ENCODE measurements at places on chromosomes 5 and 9.

DNA sequence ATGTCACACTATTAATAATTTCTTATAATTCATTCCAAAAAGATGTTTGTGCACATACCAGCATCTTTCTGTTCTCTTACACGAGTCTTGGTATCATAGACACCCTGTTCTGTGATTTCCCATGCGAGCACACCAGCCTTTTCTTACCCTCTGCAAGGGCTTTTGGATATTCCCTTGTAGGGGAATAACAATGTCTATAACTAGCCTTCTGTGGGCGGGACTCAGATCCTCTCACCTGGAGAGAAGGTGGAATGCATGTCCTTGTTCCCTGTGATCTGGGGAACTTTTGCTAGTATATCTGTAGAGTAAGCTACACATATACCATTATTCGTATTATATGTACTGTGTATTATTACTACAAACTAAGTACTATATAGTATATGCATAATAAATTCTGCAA lies 44.8 kb downstream of the EHMT1 start:
- DNase-seq = no peak

DNA sequence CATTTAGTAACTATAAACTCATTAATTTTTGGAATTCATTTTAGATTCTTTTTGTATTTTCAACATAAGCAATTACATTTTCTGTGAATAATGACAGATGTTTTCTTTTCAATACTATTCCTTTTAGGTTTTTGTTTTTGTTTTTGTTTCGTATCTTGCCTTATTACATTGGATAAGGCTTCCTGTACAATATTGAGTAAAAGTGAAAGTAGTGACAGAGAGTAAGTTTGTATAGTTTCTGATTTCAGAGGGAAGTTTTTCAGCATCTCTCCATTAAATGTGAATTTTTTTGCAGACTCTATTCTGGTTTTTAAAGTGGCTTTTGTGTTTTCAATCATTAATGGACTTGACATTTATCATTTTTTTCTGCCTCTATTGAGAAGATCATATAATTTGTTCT lies 12.8 kb upstream of the CAMK4 start:
- no peak for DNase-seq

- no peak for DNase-seq
Observed at GRCh38 chr5:77144837-77145139, 57.7 kb upstream of the ZBED3 start.

DNA sequence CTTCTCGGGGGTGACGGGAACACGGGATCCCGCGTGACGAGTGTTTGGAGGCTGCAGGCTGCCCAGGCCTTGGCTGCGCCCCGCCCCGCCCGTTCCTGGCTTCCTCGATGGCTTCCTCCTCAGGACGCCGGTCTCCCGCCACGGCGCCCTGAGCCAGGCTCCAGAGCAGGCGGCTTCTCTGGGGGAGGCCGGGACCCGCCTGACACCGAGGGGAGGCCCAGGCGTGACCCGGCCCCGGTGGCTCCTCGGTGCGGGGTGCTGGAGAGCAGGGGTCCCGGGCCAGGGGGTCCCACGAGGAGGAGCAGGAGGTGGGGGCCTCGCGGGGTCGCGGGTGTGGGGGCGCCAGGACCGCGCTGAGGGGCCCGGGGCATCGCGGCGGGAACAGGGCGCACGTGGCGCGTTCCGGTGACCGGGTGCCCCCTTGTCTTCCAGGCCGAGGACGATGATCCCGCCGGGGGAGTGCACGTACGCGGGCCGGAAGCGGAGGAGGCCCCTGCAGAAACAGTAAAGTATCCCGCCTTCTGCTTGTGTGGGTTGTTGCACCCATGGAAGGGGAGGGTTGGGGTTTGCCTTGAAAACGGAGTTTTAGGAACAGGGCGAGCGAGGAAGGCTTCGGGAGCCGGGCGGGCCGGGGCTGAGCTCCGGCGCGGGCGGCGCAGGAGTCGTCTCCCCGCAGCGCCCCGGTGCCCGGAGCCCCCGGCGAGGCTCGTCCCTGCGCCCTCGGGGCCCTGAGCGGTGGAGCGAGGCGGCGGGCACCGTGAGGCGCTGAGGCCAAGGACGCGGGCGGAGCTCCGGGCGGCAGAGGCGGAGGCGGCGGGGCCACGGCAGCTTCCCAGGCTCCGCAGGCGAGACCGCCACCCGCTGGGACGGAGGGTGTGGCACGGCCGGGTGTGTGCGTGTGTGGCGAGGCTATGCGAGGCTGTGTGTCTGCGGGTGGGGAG lies 22.2 kb downstream of the AHRR start:
- DNase-seq = no peak

DNA sequence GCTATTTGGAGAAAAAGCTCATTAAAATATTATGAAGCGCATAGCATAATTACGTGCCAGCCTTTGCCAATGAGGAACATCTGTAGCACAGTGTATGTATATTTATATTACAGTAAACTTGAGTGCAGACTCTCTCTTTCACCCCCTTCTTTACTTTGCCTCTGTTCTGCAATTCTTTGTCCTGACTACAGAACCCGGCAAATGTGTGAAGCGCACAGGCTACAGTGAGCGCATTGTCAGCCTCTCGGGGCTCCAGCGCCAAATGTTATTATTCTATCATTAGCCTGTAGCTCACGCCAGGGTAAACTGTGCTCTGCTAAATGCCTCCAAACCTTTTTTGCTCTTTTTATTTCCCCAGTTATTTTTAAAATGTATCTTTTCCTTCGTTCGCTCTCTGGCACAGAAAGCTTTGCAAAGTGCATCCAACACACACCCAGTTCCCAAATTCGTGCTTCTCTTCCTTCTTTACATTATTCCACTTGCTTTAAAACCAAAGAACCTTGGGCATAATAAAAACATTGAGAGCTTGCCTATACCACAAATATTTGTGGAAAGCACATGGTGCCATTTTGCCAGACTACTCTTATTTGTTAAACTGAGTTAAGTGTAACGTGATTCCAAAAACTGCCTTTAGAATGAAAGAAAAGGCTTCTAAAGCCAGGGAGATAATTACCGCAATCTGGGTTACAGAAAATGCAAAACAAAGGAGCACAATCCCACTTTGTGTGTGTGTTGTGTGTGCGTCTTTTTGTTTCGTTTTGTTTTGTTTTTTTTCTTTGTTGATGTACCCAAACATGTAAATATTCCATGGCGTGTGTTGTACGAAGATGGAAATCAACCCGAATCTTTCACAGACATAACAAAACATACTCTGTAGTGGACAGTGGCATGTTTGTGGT lies 164.1 kb upstream of the MPDZ start:
- DNase-seq = no peak

DNA sequence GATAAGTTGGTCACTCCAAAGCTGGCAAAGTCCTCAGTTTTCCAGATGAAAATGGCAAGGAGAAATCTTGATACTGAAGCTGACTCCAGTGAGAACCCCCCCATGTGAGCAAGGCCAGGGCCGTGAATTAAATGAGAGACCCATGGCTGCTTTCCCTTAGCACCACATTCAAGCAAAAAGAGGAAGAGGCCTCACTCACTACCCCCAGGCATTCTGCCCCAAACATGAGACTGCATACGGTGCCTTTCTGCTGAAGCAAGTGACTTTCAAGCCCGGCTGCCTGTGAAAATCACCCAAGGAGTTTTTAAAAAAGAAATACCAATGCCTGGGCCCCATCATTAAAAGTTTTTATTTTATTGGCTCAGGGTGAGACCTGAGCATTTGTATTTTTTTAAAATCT lies 66.9 kb downstream of the TMEM252 start:
- DNase-seq = no peak

- DNase-seq = no peak
Observed at GRCh38 chr5:9356351-9356825, 189.5 kb downstream of the SEMA5A start.

- no peak for DNase-seq
Observed at GRCh38 chr9:23615569-23615968, 210.5 kb downstream of the ELAVL2 start.

- no peak for DNase-seq
Observed at GRCh38 chr5:134818776-134819175, 27.0 kb upstream of the C5orf24 start.

GRCh38 chr9:5714501-5715401 lies 85.8 kb downstream of the RIC1 start:
- no peak for DNase-seq

- no peak for DNase-seq
Observed at GRCh38 chr5:54700986-54701578, 183.5 kb downstream of the SNX18 start.

DNA sequence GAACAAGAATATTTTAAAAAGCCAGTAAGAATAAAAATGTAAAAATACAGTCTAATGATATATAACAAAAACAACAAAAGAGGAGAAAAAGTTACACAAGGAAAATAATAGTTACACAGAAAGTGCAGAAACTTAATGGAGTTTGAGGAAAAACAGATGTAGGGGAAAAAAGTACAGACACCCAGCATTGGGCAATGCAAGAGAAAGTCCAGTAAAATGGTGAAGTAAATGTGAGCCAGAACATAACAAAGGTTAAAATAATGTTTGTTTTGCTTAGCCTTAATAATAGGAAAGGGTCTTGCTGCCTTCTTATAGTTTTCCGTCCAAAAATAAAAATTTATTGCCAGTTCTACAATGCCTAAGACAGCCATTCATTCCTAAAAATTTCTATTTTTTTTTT lies 364.2 kb downstream of the NNT start:
- DNase-seq = no peak

DNA sequence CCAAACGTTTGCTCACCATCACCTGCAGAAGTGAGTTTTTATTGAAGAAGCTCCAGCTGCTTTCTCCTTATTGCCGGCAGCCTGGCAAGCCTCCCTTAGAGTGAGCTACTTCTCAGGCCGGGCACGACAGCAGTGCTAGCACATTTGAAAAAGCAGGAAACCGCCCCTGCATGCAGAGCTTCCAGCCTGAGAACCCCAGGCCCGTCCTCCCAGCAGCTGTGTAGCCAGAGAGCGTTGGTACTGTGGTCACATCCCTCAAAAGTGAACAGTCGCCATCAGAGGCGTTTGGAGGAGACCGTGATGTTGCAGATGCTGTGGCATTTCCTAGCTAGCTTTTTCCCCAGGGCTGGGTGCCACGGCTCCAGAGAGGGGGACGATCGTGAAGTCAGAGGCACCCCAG lies 23.5 kb downstream of the SLC25A25 start:
- no peak for DNase-seq

- DNase-seq = no peak
Observed at GRCh38 chr9:104758974-104759373, 5.0 kb upstream of the NIPSNAP3B start.

DNA sequence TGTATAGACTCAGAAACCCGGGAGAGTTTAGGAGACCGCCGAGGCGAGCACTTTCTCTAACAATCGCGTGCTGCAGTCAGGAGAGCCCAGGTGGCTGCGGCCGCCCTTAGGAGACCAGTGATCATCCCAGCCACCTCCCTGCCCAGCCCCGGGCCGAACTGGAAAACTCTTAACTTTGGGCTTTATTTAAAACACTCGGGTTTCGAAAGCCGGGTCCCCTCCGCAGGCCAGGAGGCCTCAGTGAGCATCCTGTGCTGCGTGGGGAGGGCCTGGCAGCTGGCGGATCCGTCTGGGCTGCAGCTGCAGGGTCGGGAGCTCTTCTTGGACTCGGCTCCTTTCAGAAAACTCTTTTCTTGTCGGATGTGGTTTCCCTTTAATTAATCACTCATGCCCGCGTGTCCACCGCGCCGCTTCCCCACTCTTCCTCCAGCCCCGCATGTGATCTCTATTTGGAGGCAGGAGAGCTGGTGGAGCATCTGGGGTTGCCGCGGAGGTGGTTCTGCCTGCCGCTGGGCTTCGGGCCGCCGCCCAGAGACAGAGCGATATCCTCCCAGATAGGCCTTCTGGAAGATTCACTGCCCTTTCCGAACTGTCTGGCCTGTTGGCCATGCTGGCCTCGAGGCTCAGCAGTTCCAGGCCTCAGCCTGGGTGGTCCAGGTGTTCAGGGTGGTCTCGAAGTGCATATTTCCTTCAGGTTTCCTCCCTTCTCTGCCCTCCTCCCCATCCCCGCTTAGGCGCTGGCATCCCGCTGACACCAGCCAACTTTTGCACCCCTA lies 59.5 kb downstream of the TMEM174 start:
- no peak for DNase-seq

DNA sequence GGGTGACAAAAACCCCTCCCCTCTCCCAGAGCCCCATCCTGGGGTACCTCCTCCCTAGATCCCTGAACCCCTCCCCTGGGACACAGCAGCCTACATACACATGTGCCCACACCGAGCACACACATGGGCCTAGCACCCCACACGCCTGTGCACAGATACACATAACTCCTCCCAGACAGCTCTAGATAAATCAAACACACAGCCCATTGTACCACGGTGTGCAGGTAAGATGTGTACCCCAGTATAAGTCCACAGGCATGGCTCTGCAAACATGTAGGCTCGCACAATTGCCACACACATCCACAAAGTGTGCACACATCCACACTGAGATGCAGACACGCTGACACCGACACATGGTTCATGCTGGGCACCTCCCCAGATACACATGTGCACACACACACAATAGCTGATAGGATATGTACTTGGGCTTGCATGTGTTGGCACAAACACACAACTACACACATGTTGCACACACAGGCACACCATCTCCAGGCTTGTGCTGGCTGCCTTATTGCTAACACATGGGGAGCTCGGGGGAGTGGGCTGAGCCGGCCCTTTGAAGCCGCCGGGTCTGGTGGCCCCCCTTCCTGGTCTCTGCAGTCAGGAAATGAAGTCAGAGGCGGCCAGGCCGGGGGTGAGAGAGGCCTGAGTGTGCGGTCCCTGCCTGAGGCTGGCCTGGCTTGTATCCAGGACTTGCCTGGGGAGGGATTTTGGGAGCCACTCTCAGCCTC lies 30.2 kb downstream of the GOLGA2 start:
- peak; percentile 85 for DNase-seq

DNA sequence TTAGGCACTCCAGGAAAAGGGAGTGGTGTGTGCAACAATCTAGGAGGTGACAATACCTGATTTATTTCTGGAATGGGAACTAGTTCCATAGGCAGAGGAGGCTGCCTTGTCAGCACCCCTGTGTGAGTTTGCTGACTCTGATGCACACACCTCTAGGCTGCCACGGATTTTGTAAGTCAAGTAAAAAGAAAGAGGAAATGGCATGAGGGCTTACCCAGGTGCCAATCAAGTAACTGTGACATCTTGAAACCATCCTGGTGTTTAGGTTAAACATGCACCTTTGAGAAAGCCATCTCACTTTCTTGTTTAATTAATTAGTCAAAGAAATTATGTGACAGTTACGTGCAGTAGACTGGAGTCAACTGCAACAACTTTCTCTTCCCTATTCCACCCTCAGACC lies 32.3 kb upstream of the FAM81B start:
- no peak for DNase-seq

GRCh38 chr9:72648324-72649126 lies 127.1 kb downstream of the TMC1 start:
- no peak for DNase-seq
